Stimulated activated CD4-positive, alpha-beta T cell treated with anti-CD3 and anti-CD28 coated beads, Interleukin-1b, Interleukin-23, amount 100 ng/mL, for 24 hours (primary cell): ENCODE measurements at places on chromosomes 2 and 18.

DNA sequence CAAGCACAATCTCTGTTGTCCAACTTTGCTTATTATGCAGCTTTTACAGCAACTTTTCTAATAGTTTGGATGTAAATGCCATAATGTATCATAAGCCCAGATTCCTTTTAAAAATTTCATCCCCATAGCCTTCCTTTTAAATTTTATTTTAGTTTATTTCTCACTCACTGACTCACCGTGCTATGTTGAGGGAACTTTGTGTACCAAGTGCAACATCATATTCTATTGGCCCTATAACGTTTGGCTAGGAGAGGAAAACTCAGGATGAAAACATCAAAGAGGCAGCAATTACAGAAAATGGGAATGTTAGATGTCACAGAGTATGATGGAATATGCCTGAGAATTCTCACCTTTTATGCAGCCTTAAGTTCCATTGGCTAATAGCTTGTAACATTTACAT, 135.5 kb downstream of the LCLAT1 start:
- no peak for DNase-seq

DNA sequence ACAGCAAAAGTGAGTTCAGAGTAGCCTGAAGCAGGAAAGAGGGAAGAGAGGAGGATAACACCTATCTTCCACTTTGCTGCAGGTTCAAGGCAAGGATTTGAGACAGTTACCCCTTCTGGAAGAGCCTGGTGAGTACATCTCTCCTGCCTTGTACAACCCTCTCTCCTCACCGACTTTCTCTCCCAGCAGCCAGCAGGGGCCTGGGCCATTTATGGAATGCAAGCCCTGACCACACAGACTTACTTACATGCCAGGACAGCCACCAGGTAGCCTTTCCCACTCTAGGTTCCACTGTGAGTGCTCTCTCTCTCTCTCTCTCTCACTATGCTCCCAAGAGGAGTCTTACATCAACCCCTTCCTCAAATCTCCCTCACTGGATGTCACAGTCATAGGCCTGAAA, 57.0 kb downstream of the BCL11A start:
- DNase-seq: no peak

- no peak for DNase-seq
These were observed 60.6 kb downstream of the CYB5A start for GRCh38 chr18:74230922-74231714.

GRCh38 chr2:148523315-148523714, 121.2 kb upstream of the EPC2 start:
- no peak for DNase-seq

GRCh38 chr2:236728916-236729670, 159.5 kb downstream of the ACKR3 start:
- DNase-seq: no peak

DNA sequence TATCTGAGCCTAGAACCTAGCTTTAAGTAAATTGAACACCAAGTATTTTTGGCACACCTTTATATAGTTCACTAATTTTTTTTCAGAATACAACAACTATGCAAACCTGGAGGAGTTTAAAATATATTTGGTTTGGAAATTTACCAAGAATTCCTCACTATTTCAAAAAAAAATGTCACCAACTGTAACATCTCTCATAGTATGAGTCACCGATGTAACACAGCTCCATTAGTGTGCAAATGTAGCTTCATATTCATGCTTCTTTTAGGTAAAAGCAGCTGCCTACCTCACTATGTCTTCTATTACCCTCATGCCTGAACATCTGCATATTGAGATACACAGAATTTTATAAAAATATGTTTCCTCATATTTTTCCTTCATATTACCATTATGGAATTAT, 80.5 kb downstream of the NRXN1 start:
- no peak for DNase-seq

GRCh38 chr2:238087211-238087610, 12.9 kb upstream of the ESPNL start:
- no peak for DNase-seq

- DNase-seq: no peak
These were observed 542.4 kb upstream of the NRP2 start for GRCh38 chr2:205139822-205140463.
